ENCODE measurements at places on chromosomes 5 and 9.

GRCh38 chr5:159504106-159504856 lies 174.0 kb upstream of the IL12B start:
- no peak for DNase-seq

GRCh38 chr5:111735583-111736270 lies 21.3 kb downstream of the NREP start:
- no peak for DNase-seq

DNA sequence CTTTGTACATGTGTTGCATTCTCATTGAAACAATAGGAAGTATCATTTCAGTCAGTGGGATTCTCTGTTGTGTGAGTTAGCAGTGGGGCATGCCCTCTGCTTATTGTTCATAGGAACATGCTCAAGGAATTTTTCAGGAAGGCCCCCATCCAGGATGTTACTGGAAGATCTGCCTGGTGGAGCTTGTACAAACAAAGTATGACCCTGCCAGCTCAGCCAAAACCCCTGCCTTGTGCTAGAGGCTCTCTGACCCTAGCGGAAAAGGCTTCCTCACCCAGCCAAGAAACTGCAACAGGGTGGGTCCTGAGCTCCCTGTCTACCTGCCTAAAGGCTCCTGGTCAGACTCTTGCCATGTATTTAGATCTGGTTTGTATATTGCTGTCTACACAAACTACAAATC lies 43.2 kb downstream of the MRRF start:
- no peak for DNase-seq

DNA sequence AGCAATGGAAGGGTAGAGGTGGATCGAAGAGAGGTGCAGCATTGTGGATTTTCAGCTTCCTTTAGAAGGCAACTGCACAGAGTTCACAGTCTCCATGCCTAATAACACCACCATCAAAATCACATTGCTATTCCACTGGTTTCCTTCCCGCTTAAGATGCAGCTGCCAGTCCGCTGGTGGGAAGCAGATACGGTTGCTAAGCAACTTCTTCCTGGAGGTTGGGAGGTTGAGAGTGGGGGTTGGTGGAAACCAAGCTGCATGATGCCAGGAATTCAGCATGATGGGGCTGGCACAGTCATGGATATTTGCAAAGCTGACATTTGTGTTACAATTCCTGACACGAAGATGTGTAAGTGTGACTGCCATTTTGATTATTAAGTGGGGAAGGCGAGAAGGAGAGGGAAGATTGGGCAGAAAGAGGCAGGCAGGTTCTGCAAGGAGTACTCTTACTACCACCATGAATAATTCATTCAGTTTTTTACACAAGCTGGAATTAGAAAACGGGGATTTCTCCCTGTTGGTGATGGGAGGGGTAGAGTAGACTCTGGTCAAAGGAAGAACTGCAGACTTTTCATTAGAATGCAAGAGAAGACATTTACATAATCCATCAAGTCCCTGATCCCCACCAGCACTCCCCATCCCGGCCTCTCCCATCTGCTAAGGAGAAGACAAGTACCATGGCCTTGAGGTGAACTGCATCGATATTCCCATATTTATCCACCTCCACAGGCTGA lies 87.5 kb downstream of the GLDC start:
- no peak for DNase-seq

DNA sequence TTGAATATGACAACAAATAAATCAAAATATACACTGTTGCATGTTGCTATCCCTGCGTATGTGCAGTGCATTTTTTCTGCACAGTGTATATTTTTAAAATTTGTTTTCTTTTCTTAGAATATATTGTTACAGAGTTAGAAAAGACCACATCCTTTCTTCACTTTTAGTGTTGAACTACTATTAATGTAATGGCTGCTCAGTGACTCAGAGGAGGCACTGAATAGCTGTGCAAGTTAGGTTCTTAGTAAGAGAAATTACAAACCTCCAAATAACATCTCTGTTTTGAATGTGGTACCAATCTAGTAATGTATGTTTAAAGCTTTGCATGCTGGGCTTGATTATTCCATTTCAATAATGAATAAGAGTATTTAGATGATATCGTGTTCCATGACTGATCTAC lies 208.9 kb upstream of the PRR16 start:
- no peak for DNase-seq

DNA sequence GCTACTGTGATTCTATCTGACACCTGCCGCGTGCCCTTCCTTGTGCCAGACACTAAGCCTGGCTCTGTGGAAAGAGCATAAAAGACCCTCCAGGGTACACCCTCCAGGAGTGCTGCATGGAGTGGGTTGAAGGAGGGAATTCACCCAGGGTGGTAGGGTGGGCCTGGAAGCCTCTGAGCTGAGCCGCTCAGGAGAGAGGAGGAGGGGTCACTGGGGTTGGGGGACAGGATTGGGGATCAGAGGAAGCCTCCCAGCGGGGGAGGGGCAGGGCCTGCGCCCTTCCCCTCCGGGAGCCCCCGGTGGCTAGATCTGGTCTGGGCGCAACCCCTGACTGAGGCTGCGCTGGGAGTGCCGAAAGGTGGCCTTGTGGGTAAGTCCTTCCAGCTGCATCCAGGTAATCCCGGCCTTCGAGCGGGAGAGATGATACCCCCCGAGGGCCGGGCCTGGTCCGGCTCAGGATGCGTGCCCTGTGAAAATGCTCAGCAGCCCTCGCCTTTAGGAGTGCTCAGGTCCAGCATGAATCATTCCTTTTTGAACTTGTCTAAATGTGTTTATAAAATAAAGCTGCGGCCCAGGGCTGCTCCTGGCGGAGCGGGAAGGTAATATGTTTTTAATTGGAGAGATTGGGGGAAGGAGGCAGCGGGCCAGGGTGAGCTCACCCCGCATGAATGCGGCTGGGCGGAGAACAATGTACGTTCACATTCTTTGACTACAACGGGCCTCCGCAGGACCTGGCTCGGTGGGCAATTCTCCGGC lies 118.1 kb upstream of the SMIM23 start:
- no peak for DNase-seq

GRCh38 chr5:135894789-135895188 lies 852 bp downstream of the IL9 start:
- DNase-seq, result no peak

GRCh38 chr9:33249983-33250382 lies 10.0 kb downstream of the SPINK4 start:
- no peak for DNase-seq

GRCh38 chr9:75739884-75740611 lies 150.4 kb upstream of the PCSK5 start:
- DNase-seq, result no peak

DNA sequence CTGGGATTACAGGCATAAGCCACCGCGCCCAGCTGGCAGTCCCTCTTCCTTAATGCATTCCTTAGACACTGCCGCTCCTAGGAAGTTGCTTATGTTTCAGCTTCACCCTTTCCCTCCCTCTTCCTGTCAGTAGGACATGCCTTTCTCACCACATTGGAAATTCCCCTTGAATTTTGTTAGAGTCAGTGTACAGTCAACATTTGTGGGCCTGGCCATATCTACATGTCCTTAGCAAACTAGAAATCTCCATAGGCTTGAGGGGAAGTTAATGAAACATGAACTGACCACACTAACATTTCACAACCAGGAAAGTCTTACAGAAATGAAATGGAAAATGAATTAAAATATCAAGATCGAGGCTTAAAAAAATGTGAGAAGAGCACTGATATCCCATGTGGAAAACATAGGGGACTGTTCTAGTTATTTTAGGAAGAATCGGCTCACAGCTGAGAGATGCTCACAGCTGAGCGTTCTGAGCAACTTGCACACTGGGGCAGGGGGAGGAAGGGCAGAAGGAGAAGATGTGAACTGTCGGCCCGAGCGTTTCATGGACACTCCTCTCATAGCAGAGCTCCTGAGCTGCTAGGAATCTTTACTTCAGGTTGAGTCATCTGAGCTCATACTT lies 21.1 kb upstream of the LVRN start:
- no peak for DNase-seq

DNA sequence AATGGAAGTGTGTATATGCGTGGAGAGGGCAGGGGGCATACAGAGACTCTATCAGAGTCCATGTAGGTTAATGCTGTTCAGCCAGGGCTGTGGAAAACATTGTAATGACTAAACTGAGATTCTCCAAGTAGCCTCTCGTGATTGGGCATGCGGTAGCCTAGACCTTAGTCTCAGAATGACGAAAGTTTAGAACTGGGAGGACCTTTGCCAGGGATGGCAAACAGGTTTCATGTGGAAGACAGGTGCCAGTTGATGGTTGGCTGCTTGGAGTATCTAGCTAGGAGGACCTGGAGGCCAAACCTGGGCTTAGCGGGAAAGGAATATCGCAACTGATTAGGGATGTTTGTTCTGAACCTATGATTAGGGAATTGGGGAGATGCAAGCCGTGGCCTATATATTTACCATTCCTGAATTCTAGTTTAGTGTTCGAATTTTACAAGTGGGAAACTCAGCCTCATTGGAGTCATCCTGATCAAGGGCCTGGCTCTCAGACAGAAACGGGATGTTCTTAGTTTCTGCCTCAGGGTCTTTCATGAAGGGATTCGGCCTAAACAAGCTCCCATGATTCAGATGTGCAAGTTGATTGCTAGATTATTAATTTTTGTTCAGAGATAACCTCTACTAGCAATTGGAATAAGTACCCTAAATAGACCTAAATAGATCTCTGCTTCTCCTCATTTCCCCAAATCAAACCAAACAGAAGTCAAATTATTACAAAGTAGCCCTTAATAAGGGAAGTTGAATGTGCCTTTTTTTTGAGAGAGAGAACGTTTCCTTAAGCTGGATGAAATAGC lies 26.8 kb upstream of the TJP2 start:
- no peak for DNase-seq

- no peak for DNase-seq
Measured at GRCh38 chr9:130500340-130501180, 55.8 kb downstream of the ASS1 start.

DNA sequence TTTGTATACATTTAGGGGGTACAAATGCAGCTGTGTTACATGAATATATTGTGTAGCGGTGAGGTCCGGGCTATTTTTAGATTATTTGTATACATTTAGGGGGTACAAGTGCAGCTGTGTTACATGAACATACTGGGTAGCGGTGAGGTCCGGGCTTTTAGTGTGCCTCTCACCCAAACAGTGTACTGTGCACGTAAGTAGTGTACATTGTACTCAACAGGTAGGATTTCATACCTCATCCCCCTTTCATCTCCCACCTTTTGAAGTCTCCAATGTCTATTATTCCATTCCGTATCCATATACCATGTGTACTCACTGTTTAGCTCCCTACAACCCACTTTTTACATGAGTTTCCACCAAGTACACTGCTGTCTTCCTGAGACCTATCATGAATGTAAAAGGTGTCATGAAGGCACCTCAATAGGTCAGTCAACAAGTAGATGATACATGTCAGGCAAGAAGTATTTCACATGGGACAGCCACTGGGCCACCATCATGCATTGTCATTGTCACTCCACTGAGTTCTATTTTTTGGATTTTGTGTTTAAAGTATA lies 27.7 kb downstream of the SKP1 start:
- DNase-seq, result no peak

DNA sequence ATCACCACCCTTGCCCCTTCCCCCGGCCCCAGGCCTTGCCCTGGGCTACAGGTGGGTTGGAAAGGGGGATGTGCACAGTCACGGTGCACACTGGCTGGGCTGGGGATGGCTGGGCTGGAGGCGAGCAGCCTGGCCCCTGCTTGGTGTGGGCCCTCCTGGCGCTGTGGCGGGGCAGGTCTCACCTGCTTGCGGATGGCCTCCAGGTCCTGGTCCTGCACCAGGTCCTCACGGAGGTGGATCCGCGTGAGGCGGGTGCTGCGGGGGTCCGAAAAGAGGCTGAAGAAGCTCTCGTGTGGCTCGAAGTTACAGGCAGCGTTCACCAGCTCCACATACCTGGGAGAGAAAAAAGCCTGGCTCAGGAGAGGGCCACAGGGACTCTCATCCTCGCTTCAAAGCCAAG lies 18.1 kb downstream of the ZER1 start:
- no peak for DNase-seq

DNA sequence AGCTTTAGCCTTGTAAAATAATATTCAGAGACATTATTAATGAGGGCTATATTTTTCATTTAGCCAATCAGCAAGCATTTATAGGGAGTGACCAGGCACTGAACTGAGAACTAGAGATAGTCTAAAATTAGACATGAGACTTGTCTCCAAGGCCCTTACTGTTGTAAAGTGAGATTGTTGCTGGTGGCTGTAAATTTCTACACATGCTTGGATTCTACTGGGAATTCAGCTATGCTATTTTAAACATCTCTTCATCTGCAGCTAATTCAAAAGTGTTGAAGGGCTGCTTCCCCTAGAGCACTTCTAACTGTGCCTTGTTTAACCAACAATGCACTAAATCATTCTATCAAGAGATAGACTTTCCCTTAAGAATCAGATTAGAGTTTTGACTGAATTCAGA lies 67.4 kb downstream of the CHSY3 start:
- no peak for DNase-seq

DNA sequence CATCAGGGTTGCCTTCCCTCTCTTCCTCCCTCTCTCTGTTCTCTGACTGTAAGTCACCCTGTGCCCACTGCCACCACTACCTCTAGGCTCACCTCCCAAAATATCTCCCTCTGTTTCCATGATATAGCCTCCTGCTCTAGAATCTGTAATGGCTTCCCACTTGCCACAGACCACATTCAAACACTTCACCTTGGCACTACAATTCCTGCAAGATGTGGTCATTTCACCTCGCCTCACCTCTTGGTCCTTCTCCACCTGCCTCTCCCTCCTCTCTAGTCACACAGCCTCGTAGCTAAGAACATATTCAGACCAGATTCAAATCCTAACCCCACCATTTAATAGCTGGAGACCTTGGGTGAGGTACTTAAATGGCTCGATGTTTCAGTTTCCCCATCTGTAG lies 56.9 kb downstream of the SERINC5 start:
- no peak for DNase-seq

GRCh38 chr5:6590581-6590980 lies 42.3 kb downstream of the NSUN2 start:
- DNase-seq, result peak; percentile 38

DNA sequence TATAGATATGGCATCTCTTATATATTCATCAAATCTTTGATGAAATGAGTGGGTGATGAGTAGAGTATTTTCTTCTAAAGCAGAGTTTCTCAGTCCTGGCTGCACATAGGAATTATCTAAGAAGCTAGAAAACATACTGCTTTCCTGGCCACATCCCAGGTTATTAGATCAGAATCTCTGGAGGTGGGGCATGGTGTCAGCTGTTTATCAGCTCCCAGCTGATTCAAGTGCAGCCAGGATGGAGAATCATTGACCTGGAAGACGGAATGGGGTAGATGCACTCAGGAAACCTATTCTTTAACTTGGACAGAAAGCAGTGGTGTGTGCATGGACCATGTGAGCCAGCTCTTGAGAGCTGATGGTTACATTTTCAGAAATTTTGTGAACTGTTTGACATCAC lies 108.1 kb upstream of the IL6ST start:
- DNase-seq, result no peak

GRCh38 chr5:777756-778161 lies 6.8 kb downstream of the ZDHHC11B start:
- DNase-seq, result no peak

All from coronary artery (tissue), 2 donors.